T-cell (primary cell): ENCODE measurements at places on chromosomes 2 and 18.

- H3K27me3 ChIP-seq = no peaks in the 10 kb centered on the region
- no peak overlapping the region for H3K27ac ChIP-seq
- H3K4me1 ChIP-seq = no peaks in the 10 kb centered on the region
- H3K4me3 ChIP-seq = no peak overlapping the region
Observed at GRCh38 chr2:97951155-97951680, 44.5 kb downstream of the TMEM131 start.

- H3K27ac ChIP-seq = no peak overlapping the region
- H3K4me1 ChIP-seq = no peaks in the 10 kb centered on the region
- no peak for DNase-seq
- no peaks in the 10 kb centered on the region for H3K27me3 ChIP-seq
- H3K4me3 ChIP-seq = no peak overlapping the region
- no peaks in the 10 kb centered on the region for H3K36me3 ChIP-seq
Observed at GRCh38 chr2:151695778-151696177, 38.5 kb downstream of the NEB start.

GRCh38 chr18:72867746-72868584 lies at the start of gene NETO1:
Gene NETO1, minus strand, starts transcription at chr18:72867987. Its CDS starts 696 bp downstream, at chr18:72867291.
- no peaks in the 10 kb centered on the region for H3K4me1 ChIP-seq
- no peak for DNase-seq
- no peak within 1 kb of the TSS for H3K4me3 ChIP-seq
- no peaks in the 10 kb centered on the region for H3K36me3 ChIP-seq

- no peak overlapping the region for H3K27ac ChIP-seq
- no peaks in the 10 kb centered on the region for H3K4me1 ChIP-seq
- H3K4me3 ChIP-seq = no peak overlapping the region
- H3K27me3 ChIP-seq = no peaks in the 10 kb centered on the region
Observed at GRCh38 chr2:105732101-105732500, 12.6 kb upstream of the NCK2 start.

DNA sequence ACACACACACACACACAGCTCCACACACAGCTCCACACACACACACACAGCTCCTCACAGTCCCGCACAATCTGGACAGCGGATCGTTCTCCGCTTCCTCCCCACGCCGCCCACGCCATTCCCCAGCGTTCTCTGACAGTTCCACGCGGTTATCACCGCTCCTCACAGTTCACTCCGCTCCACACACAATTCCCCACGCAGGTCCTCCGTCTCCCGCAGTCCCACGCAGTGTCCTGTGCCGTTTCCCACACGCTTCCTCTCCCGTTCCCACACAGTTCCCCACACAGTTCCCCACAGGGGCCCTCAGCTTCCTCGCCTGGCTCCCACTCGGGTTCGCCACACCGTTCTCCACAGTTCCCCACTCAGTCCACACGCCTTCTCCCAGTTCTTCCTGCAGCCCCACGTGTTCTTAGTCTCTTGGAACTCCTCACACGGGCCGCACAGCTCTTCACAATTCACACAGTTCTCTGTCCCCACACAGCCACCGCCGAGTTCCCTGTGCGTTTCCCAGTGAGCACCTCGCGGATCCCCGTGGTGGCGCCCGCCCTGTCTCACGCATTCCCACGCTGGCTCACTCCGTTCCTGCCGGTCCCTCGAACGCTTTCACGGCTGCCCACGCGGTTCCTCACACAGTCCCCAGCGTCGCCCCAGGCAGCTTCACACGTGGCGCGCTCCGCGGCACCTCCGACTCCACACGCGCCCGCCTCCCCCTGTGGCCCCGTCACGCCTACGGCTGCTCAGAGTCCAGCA lies 38.4 kb downstream of the KIF1A start:
- H3K4me3 ChIP-seq = no peak overlapping the region
- no peak overlapping the region for H3K27ac ChIP-seq
- no peaks in the 10 kb centered on the region for H3K36me3 ChIP-seq
- H3K4me1 ChIP-seq = no peaks in the 10 kb centered on the region
- DNase-seq = no peak

DNA sequence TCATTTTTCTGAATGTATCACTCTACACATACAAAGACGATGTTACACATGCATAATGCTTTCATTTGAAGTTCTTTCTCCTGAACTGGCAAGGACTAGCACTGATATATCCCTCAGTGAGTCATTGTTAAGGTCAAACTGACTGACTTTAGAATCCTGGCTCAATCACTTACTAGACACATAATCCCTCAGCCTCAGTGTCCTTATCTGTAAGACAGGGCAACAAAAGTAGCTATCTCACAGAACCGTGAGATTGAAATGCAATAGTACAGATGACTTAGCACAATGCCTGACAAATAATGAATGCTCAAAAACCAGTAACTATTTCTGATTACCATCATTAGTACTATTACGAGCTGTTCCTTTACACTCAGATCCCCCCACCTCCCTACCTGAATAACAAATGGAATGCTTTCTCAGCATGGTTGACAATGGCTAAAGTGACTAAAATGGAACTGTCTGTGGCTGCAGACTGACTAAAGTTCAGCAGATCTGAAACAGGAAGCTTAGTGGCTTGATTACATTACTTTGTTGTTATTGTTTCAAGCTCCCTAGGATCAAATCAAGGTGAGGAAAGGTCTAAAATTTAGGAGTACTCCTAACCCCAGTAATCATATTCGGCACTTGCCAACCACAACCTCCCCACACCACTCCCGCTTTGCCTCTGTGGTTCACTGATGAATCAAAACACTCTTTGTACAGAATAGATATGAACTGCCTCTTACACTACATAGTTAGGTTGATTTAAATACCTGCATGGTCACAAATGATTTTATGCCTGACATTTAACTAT lies 35.8 kb upstream of the CACNB4 start:
- no peak overlapping the region for H3K27ac ChIP-seq
- DNase-seq = no peak
- H3K4me1 ChIP-seq = no peaks in the 10 kb centered on the region
- no peak overlapping the region for H3K4me3 ChIP-seq
